ENCODE measurements at places on chromosomes 5 and 9.

DNA sequence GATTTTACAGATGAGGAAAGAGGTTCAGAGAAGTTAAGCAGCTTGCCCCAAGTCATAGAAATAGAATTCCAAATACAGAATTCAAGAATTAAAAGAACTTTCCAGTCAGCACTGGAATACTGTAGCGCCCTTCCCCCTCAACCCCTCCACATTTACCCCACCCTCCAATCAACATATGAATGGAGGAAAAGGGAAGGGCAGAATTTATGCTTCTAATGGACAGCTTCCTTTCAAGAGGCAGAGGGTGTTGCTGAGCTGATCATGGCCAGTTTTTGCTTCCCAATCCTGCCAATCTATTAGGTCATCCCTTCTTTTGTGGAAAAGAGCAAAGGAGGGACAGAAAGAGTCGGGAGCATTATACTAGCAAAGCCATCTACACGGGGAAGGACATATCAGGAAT, 39.1 kb upstream of the ANKRD31 start:
- DNase-seq, result no peak

GRCh38 chr9:116844621-116845020, 157.5 kb downstream of the TRIM32 start:
- no peak for DNase-seq

- DNase-seq, result no peak
These were observed 25.9 kb upstream of the MEGF9 start for GRCh38 chr9:120740132-120740531.

DNA sequence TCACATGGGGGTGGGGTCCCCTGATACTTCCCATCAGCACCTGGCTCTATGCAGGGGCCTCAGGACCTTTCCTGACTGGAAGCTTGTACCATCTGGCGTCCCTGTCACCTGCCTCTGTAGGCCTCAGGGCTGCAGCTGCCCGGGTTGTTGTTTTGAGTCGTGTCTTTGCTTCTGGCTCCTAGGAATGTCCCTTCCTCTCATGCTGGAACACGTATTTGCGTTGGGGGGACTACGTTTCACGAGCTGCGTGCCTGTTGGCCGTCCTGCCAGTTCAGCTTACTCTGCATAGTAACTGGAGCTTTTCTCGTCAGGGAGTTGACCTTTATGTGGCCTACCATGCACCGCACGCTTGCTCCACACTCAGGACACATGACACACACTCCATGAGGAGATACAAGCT, 54.9 kb upstream of the IRX4 start:
- no peak for DNase-seq

GRCh38 chr9:2991292-2991691, 147.4 kb upstream of the PUM3 start:
- no peak for DNase-seq

GRCh38 chr9:98922721-98923435, 20.8 kb upstream of the COL15A1 start:
- DNase-seq, result no peak

All from ovary (tissue), 10 donors.